ENCODE measurements at places on chromosomes 1 and 21.
A peak's percentile ranks its signal among the peaks of the same experiment; 100 is the strongest.

DNA sequence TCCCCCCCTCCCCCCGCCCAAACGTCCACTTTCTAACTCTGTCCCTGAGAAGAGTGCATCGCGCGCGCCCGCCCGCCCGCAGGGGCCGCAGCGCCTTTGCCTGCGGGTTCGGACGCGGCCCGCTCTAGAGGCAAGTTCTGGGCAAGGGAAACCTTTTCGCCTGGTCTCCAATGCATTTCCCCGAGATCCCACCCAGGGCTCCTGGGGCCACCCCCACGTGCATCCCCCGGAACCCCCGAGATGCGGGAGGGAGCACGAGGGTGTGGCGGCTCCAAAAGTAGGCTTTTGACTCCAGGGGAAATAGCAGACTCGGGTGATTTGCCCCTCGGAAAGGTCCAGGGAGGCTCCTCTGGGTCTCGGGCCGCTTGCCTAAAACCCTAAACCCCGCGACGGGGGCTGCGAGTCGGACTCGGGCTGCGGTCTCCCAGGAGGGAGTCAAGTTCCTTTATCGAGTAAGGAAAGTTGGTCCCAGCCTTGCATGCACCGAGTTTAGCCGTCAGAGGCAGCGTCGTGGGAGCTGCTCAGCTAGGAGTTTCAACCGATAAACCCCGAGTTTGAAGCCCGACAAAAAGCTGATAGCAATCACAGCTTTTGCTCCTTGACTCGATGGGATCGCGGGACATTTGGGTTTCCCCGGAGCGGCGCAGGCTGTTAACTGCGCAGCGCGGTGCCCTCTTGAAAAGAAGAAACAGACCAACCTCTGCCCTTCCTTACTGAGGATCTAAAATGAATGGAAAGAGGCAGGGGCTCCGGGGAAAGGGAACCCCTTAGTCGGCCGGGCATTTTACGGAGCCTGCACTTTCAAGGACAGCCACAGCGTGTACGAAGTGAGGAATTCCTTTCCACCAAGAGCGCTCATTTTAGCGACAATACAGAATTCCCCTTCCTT, 158.1 kb downstream of the RUNX1 start:
- no peak for DNase-seq

- no peak for DNase-seq
These were observed 250.2 kb downstream of the KIF26B start for GRCh38 chr1:245404952-245405351.

DNA sequence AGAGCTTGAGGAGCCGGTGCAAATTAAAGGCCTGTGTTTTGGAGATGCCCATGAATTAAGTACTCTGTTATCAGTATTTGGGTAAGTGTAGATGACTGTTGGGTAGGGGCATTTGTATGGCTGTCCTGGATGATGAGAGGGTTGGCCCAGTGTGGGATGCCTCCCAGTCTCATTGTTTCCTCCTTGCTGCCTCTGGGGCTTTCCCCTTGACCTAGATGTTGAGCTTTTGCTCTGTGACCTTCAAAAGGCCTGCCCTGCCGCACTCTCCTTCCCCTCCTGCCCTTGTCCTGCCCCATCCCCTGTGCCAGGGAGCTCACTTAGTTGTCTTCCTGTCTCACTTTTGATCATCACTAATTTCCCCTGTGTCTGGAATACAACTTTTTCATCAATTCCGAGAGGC, 10.0 kb downstream of the GALNT2 start:
- DNase-seq, result no peak

DNA sequence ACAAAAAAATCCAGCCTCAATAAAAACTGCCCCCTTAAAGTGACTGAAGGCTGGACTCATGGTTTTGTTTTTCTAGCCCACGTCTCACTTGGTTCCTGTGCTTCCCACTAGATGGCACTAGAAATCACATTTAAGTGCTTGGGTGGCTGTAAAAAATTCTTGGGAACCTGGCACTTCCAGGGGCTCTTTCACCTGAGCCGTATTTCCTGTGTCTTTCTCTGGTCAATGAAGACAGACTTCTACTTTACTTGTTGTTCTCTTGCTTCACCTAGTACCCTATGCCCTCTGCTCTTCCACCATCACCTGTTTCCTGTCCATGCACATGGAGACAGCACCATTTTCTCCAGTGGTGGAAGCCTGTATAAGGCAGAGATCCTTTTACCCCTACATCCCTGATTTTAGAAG, 20.0 kb downstream of the METTL13 start:
- DNase-seq, result no peak

DNA sequence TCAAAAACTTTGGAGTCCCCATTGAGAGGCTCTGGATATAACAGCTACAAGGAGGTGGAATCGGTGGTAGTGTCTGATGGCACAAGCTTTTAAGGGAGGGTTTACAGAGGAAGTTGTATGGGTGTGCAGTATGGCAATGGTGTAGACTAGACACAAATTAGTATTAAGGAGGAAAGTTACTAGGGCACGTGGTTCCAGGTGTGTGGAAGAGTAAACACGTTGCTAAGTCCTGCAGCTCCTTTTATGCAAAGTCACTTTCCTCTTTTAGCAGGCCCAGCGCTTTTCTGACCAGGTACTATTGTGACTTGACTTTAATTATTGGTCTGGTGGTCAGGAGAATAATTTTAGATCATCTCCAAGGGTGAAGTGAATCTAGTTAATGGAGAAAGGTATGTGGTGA, 287.5 kb upstream of the B3GALT2 start:
- no peak for DNase-seq

DNA sequence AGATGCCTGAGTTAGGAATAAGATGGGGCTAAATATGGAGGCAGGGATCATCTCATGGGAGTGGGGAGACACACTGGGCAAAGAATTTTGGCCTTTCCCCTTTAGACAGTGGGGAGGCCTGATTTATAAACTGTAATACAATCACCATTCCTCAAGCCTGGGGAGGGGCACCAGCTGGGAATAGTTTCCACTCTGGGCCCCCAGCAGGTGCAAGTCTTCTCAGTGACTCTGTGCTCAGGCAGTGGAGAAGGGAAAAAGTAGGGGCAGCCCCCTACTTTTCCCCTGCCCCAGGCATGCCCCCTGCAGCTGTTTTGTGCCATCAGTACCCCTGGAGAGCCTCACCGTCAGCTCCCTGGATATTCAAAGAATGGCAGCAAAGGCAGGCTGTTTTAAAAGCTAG, 19.1 kb downstream of the COA7 start:
- DNase-seq, result no peak

- no peak for DNase-seq
These were observed 15.7 kb upstream of the FGR start for GRCh38 chr1:27650539-27651175.

GRCh38 chr1:58996341-58997059, 212.7 kb upstream of the JUN start:
- DNase-seq, result no peak

GRCh38 chr1:31152181-31152795, 86.8 kb upstream of the PUM1 start:
- no peak for DNase-seq

- DNase-seq, result no peak
These were observed 77.4 kb downstream of the RERE start for GRCh38 chr1:8740034-8740449.

DNA sequence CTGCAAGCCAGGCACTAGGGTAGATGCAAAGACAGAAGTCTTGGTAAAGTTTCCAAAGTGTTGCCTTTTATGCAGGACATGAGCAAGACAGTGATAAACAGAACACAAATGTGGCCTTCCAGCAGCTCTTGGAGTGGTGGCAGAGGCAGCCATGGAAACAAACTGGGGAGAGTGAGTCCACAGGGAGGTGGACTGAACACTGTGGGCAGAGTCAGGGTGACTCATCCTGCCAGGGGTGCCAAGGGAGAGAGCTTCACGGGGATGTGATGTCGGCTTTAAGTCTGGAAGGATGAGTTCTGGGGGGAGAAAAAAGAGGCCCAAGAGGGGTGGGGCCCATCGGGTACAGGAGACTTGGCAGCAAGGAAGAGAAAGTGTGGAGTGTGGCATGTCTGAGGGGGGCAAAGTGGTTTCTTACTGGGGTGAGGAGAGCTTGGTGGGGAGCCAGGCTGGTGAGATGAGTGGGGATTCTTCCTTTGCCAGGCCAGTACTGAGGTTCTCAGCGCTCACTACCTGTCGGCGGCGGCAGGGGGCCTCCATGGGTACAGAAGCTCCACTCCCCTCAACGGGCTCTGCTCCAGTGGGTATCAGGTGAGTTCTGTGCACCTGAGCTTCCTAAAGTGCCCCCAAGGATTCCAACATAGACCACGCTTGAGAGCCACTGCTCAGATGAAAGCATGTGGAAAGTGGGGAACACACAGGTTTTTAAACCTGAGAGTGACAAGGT, 41.8 kb downstream of the KIAA0040 start:
- DNase-seq, result no peak

GRCh38 chr21:38126666-38127303, 130.0 kb upstream of the KCNJ15 start:
- DNase-seq, result peak; percentile 4

DNA sequence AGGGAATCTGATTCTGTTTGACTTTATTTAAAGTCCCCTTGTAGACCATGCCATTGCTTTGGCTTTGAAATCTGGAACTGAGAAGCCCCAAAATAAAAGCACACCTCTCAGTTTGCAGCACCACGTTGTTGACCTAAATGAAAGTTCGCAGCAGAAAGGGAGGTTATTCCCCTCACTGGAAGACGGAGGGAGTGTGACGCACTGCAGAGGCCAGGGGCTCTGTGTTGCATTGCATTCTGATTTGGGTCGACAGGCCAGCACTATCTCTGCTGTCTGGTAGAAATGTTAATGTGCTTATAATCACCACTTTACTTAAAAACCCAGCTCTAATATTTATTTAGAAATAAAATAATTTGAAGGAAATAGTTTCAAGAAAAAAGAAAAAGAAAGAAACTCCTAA, 675.2 kb upstream of the NR5A2 start:
- no peak for DNase-seq

- no peak for DNase-seq
These were observed 30.9 kb downstream of the PROX1 start for GRCh38 chr1:214018386-214019268.

GRCh38 chr1:11187000-11187399, 2.2 kb upstream of the ANGPTL7 start:
- DNase-seq, result no peak

DNA sequence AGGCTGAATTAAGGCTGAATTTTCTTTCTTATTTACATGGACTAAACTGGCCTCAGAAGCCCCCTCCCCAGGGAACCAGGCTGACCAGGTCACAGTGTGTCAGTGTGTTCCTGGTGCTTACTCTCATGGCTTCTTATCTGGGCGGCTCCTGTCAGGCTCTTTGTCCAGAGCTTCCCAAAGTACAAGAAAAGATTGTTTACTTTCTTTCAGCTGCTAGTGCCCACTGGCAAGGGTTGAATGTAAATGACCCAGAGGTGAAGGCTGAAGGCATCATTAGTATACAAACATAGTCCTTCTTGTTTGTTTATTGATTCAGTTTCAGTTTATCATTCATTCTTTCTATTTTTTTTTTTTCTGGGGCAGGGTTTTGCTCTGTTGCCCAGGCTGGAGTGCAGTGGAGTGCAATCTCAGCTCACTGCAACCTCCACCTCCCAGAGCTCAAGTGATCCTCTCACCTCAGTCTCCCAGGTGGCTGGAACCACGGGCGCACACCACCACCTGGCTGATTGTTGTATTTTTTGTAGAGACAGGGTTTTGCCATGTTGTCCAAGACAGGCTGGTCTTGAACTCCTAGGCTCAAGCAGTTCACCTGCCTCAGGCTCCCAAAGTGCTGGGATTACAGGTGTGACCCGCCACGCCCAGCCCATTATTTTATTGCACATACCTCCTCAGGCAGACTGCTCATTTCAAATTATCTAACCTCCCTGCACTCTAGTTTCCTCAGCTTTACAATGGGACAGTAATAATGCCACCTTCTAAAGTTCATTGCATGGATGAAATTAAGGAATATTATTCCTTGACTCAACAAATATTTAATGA, 9.8 kb upstream of the KDM4A start:
- no peak for DNase-seq

- DNase-seq, result no peak
These were observed 18.0 kb downstream of the KIAA1614 start for GRCh38 chr1:180930687-180931086.

- no peak for DNase-seq
These were observed 16.0 kb downstream of the JAK1 start for GRCh38 chr1:64950284-64950809.

- no peak for DNase-seq
These were observed 1291.5 kb upstream of the B3GALT2 start for GRCh38 chr1:194477908-194478307.

- DNase-seq, result no peak
These were observed at the start of gene PADI4 for GRCh38 chr1:17307946-17308345. PADI4 (plus strand) TSS chr1:17308197; CDS start chr1:17308223, 26 bp downstream.

DNA sequence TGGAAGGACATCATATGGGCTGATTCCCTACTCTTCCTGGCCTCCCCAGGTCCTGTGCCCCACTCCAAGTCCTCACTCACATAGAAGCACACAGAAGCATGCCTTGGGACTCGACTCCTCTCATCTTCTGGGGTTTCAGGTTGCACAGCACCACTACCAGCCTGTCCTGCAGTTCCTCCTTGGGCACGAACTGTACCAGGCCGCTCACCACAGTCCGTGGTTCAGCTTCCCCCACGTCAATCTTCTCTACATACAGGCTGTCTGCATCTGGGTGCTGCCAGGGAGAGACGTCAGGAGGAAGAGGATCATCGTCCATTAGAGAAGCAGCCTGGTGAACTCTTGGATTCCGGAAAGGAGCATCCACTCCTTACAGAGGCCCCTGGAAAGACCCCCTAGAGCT, 37.2 kb downstream of the YARS1 start:
- no peak for DNase-seq

- DNase-seq, result no peak
These were observed 141.1 kb downstream of the TRIM33 start for GRCh38 chr1:114369930-114370329.

Data from activated T-helper 1 cell treated with anti-CD3 and anti-CD28 coated beads, Interleukin-2, amount 50 U/mL, for 16 hours (primary cell).